Omental fat pad (tissue), 4 donors: ENCODE measurements at places on chromosomes 3 and 15. TPM values are rescaled to one million over a fixed set of nuclear protein-coding genes. Genes with fewer than 3 reads are reported as not detected.

GRCh38 chr3:71702131-71703024 is 22.8 kb downstream of the EIF4E3 start:
- DNase-seq = no peak

DNA sequence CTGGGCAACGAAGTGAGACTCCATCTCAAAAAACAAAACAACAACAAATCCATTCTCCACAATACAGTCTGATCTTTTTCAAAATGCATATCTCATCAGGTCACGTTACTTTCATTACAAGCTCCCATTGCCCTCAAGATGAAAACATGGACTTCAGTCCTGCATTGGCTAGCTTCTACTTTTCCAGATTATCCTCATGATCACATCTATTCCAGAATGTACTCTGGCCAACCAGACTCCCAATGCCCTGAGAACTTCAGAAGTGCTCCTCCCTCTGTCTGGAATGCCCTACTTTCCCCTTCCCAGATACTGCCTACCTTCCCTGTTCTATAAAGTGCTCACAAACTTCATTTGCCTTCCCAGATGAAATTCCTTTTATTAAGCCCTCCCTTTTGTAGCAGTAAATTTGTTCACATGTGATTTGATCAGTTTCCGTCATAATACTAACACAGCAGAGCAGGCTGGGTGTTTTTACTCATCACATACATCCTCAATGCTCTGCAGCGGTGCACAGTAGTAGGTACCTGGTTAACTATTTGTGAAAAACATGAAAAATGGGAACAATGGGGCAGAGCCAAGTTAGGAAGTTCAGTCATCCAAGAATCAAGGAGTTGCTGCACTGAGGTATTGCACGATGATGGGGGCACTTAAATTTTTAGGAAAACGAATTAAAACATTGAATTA is 5.3 kb downstream of the RPL22L1 start:
- no peak for DNase-seq

- no peak for DNase-seq
Observed at GRCh38 chr3:171804618-171805389, 5.5 kb downstream of the PLD1 start.

DNA sequence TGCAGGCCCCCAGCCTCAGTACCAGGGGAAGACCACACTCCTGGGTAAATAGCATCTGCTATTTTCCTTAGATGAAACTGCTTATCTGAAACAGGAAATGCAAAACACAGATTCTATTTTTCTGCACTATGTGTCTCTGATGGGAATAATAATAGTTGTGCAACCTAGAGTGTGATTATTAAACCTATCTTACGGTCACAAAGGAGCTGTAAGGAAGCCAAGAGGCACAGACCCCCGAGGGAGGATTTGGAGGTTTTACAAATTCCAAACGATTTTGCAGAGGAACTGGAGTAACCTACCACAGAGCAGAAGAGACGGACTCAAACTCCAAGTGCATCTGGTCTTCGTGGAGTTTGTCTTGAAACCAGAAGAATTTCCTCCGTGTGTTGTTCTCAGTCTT is 14.1 kb upstream of the APOD start:
- no peak for DNase-seq

DNA sequence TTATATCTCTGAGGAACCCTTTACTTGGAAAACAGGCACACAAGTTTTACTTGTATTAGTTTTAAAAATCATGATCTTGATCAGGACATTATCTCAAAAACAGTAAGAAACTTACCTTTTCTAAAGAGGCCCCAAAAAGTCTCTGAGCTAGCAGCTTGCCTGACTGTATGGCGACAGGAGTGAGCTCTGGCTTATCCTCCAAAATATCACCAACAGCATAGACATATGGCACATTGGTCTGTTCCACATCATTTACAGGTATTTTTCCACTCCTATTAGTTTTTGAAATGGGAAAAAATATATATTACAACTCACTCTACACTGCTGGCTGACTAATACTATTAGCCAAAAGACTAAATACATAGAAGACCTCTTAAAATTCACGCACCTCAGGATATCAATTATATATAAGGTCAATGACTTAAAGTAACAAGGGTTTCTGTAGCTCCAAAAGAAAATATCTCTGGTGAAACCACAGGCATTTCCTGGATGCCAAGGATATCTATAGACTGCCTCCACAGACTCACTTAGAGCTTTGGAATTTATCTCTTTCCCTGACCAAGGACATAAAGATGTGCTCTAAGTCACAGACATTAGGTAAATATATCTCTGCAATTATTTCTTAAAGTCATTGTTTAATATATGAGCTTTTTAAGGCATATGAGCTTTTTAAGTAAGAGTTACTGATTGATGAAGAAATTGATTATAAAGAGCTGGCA is 33.1 kb downstream of the TXNRD3 start:
- DNase-seq = no peak

- DNase-seq = no peak
Observed at GRCh38 chr3:128753715-128754114, 27.7 kb downstream of the RAB7A start.

DNA sequence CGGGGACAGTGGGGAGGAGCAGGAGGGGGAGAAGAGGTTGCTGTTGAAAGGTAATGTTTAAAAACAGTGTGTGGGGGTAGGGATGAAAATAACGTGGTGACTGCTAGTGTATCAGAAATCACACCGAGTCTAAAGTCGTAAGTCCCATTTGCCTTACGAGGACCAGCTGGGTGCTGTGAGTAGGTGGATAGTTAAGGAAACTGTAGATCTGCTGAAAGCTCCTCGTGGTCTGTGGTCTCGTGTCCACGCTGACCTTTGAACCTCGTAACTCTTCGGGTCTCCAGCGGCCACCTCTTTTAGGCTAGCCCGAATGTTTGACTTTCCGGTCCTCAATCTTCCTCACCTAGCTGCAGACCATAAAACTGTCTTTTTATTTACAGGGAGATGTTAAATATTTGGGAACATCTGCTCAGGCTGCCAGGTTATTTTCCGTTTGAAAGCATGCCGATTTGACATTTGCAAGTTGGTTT is 29.3 kb upstream of the ST3GAL6 start:
- no peak for DNase-seq

GRCh38 chr15:45199136-45199810 is 11.5 kb upstream of the SHF start:
- no peak for DNase-seq

GRCh38 chr15:65460741-65461347 is 38.1 kb upstream of the IGDCC4 start:
- no peak for DNase-seq

Gene UNC13C
- total RNA-seq = not detected

Gene SLC4A7
- total RNA-seq = 31.6 TPM

Gene C3orf49
- total RNA-seq = not detected
